ENCODE measurements at places on chromosomes 11 and 22.

- DNase-seq: no peak
Measured at GRCh38 chr11:104332110-104332509, 168.2 kb upstream of the PDGFD start.

DNA sequence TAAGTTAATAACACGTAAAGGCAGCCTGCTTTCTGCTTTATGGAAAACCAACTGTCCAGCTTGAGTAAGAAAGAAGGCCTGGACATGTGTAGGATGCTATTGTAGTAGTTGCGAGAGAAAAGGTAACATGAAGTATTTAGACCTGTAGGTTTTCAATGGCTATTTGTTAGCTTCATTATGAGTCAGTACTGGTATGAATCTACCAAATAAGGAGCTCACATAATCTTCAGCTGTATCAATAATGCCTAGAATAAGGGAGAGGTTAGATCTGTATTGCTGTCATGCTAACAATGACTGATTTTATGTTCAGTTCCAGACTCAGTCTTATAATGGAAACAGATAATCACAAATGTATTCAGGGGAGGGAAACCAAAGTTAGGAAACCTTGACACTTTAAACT lies 550.3 kb downstream of the CNTN5 start:
- DNase-seq: no peak

DNA sequence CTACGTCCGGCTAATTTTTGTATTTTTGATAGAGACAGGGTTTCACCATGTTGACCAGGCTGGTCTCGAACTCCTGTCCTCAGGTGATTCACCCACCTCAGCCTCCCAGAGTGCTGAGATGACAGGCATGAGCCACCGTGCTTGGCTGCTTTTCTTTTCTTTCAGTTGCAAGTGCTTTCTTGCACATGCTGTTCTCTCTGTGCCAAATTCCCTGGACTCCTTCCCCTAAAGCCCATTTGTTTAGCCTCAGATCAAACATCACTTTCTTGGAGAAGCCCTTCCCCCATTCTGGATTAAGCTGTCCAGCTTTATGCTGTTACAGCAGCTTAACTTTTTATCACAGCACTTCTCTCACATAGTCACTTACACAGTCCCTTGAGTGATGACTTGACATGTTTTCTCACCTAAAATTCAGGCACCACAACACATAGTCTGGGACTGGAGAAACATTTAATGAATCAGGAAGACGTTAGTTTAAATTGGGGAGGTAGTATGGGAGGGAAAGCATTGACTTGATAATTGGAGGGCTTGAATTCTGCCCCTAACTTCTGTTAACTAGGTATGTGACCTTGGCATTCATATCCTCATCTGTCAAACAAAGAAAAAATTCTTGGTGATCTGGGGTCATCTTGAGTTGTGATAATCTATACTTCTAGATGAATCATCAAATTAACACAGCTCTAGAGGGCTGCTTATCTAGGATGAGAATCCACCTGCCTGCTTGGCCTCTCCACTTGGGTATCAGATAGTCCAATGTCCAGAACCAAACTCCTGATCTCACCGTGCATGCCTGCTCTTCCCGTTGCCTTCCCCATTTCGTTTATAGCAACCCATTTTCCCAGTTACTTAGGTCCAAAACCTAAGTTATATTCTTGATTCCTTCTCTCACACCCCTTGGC lies 18.4 kb downstream of the ACO2 start:
- DNase-seq: no peak

DNA sequence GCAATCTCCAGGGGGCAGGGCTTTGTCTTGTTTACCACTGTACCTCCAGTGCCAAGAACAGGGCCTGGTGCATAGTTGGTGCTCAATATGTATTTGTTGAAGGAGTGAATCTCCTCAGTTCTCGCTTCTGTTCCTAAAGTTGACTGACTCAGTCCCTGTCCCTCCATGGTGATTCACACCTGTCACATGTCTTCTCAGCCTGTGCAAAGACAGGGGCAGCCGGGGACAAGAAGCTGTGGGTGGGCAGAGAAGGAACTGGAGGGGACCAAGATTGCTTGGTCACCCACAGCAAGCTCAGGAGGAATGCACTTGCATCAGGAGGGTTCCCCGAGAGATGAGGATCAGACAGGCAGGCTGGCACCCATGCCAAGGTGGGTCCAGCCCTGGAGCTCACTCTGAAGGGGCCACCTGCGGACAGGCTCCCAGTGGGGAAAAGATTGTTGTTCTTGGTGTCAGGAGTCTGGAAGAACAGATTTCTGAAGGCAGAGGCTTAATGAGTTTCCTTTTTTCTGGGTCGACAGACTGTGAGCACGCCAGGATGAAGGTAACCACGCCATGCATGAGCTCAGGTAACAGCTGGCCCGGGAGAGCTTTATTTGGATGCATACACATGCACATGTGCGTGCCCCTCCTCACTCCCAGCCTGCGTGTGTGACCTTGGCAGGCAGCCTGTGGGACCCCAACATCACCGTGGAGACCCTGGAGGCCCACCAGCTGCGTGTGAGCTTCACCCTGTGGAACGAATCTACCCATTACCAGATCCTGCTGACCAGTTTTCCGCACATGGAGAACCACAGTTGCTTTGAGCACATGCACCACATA lies 16.9 kb downstream of the IL17RA start:
- no peak for DNase-seq

GRCh38 chr11:45105984-45106375 lies 40.5 kb upstream of the PRDM11 start:
- DNase-seq: no peak

- DNase-seq: no peak
Measured at GRCh38 chr11:36392196-36392595, 96.1 kb downstream of the PRR5L start.

GRCh38 chr11:118998822-118999221 lies 884 bp downstream of the CENATAC start:
- no peak for DNase-seq

DNA sequence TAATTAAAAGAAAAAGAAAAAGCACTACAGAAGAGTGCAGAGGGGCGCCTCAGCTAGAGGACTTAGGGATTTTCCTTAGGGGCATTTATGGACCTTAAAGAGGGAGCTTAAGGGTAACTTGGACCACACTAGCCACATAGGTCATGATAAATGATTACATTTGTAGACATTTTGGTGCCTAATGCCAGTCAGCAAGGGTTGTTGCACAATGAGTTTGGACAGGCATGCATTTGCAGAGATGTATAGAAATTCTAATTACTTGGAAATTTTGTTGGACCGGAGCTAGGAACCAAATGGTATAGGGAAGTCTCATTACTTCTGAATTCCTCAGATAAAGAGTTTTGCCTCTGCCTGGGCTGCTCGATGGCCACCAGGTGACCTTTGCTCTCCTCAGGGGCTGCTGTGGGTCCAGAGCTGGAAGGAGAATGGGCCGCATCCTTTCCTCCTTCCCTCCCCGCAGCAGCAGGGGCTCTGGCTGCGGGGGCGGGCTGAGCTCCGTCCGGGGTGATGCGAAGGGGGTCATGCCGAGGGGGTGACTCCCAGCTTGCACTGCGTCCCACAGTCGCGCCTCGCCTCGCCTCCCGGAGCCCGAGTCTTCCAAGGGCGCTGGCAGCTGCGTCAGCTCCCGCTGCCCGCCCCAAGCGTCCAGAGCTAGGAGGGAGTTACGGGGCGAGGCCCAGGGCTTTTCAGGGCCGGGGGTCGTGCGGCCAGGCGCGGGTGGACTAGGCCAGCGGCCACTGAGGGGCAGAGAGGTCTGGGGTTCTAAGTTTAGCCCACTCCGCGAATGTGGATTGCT lies 20.3 kb upstream of the MALAT1 start:
- no peak for DNase-seq

DNA sequence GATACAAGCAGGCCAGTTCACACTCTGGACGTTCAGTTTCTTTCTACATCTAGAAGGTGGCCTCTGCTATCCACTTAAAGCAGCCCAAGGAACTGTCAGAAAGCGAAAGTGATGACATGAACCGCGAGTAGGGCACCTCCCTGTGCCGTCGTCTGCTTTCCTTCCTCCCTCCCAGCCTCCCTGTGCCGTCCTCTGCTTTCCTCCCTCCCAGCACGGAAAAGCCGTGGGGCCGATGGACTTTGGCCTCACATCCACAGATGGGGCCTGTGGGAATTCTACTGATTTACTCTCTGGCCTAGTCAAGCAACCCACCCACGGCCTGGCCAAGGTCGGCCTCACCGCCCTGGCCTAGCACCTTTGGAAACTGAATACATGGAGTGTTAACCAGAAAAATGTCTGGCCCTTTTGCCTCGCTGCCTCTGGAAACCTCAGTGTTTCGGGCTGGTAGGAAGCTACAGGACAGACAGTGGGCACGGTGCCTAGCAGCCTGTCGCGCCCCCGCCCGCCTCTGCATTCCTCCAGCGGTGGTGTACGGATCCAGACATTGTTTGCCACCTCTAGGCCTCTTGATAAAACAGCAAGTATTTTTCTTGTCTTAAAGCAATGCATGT lies 14.2 kb downstream of the PEX26 start:
- DNase-seq: no peak

GRCh38 chr11:93648158-93648557 lies 13.3 kb upstream of the CEP295 start:
- no peak for DNase-seq

DNA sequence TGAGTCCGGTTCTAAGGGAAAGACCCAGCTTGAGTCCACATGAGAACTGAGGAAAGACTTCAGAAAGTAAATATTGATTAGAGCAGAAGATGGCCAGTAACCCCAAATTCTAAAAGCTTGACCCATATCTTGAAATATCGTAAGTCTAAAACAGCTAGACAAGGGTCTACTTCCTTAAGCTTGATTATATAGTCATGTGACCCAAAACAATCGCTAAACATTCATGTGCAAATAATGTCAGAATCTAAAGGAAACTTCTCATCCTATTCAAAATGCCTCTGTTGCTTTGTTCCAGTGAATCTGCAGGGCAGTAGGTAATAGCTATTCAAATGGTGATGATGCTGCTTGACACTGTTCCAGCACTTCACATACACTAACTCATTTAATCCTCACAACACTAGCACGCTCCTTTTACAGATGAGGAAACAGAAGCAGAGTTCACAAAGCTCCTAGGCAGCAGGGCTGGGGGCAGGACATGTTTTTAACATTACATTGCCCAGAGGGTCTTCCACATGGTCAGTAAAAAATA lies 52.6 kb downstream of the TCF20 start:
- no peak for DNase-seq

DNA sequence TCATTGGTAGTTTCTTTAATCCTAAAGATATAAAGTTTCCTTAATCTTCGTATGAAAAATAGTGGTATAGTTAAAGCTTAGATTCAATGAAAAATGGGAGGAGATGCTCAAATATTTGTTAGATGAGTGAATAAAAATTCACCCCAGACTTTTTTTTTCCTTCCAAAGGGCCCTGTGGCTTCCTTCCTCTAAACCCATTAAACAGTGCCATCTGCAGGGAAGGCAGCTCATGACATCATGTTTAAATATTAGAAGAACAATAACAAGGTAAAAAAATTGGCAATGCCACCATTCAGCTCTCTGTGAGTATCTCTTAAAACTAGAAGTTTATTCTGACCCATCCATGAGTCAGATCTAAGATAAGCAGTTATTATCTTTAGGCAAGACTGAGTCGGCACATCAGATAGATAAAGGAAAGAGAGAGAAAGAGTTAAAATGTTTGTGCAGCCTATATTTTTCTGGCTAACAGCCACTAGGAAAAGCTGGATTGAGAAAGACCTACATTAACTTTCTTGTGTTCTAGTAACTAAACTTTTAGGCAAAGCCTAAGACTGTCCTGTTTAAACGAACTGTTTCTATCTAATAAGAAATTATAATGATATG lies 19.1 kb upstream of the OOSP1 start:
- DNase-seq: no peak

DNA sequence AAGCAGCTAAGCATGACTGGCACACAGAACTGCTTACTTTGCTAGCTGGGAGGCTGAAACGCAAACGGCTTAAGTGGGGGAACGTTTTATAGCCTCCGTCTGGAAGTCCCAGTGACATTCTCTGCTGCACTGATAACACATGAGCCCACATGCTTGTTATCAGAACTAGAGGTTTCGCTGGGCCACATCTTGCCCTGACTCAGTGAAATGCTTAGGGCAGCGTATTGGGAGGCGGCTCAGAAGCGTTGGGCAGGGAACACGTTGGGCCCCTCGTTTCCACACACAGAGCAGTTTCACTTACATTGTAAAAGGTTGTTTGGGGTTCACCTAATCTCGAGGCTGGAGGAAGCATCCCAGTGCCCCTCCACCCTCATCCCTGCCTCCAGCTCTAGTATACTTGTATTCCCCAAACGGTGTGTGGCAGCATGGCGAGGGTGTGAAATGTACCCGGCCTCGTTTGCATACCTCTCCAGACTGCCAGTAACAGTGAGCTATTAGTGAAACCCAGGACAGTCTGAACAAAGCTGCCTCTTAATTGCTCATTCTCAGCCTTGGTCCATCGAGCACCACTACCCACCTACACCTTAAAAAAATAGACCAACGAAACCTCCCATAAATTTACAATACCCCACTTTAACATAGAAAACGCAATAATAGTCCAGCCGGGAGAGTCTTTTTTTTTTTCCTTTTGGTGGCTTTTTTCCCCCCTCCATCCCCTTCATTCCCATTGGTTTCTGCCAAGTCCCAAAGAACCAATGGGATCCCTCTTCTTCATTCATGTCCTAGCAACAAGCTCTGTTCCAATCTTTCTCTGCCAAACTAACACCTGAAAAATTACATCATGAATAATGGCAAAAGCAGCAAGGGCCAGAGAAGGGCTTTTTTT lies 218.8 kb upstream of the SORL1-AS1 start:
- no peak for DNase-seq

All from thoracic aorta (tissue), 2 donors.